ENCODE measurements at places on chromosomes 12 and 14.

GRCh38 chr14:54528973-54529372 is 19.3 kb downstream of the CGRRF1 start:
- no peak for DNase-seq

DNA sequence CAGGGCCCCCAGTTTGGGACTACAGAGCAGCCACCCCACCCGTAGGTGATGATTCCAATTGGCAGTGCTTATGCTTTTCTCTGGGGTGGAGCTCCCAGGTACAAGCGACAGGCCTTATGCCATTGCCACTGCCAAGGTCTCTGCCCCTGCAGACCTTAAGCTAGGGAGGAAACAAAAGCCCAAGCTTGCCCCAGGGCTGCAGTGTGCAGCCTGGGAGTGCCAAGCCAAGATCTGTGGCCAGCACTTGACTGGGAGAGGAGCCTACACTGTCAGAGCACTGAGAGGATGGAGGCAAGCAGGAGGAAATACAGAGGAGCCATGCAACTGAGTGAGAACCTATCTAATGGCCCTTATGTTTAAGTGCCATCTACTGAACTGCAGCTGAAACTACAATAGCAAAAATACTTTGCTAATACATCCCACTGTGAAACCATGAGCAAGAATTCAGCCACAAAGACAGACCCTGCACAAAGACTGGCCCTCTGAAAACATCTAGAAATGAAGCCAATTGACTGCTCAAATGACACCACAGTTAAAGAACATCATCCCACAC is 17.7 kb upstream of the ASCL1 start:
- DNase-seq = no peak

GRCh38 chr14:91063119-91063518 is 2.7 kb upstream of the RPS6KA5 start:
- DNase-seq = no peak

GRCh38 chr14:104016873-104017650 is 68.4 kb upstream of the ASPG start:
- no peak for DNase-seq

GRCh38 chr12:126084480-126084879 is 1019.2 kb downstream of the AACS start:
- no peak for DNase-seq

DNA sequence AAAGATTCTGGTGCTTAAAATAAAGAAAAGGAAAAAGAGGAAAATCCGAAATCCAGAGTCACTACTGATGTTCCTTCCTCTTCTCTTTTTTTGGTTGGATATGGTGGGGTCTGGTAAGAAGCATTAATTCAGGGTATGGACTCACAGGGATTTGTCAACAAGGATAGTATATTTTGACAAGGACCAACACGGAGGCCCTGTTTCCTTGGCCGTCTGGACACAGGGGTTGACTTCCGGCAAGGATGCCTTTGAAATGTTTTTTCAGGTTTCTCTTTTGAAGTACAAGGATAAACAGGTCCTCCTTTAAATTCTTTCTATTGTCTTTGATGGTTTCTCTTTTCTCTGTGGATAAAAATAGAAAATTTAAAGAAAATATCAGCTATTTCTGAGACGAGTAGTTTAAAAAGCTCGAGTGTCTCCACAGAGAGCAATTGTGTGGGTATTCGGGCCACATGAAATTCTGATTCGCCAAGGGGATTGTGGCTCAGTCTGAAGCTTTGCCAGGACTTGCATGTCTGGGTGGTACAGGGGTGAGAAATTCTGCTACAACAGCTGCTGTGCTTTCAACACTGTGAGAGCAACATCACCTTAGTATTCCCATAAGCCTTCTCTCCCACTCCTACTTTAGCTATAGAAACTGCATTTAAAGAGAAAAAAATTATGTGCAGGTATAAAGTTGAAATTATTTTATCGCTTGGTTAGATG is 88.5 kb upstream of the CSRP2 start:
- no peak for DNase-seq

All from stimulated activated CD8-positive, alpha-beta memory T cell treated with anti-CD3 and anti-CD28 coated beads, Interleukin-2, amount 100 ng/mL, for 1 hour (primary cell).